ENCODE measurements at places on chromosomes 4 and X.

- DNase-seq: no peak
Measured at GRCh38 chrX:20254712-20255299, 11.9 kb downstream of the RPS6KA3 start.

DNA sequence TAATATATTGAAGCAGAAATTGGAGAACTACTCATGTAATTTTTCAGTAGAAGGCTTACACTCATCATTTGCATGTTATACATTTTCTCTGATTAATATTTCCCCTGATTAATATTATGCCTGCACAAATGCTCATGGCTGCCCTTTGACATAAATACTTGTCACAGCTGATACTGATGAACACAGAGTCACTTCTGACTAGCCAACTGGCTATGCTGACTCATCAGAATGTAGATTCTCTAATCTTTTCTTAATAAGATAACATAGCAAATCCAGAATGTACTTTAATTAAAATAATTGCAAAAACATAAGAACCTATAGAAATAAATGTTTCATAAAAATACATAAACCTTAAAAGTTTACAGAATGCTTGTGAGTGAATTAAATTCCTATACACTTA lies 52.4 kb upstream of the C4orf54 start:
- no peak for DNase-seq

- DNase-seq: peak; percentile 73
Measured at GRCh38 chrX:21374163-21374993, at the start of gene CNKSR2. CNKSR2 (plus strand) TSS chrX:21374418; CDS start chrX:21374898, 480 bp downstream.

DNA sequence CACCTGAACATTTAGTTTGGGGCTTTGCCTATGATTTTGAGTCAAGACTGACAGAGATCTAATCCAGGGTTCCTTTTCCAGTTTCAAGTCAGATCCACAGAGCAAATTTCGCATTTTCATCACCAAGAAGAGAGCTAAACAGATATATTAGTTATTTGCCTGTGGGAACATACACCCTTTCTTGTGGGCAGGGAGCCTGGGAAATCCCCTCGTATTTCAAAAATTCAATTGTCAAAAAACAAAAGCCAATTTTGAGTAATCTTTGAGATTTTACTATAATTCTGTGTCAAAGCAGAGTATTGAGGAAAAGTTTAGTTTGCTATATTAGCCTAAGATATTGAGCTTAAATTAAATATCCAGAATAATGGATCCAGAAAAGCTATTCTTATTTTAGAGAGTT lies 56.6 kb downstream of the AFM start:
- DNase-seq: no peak

DNA sequence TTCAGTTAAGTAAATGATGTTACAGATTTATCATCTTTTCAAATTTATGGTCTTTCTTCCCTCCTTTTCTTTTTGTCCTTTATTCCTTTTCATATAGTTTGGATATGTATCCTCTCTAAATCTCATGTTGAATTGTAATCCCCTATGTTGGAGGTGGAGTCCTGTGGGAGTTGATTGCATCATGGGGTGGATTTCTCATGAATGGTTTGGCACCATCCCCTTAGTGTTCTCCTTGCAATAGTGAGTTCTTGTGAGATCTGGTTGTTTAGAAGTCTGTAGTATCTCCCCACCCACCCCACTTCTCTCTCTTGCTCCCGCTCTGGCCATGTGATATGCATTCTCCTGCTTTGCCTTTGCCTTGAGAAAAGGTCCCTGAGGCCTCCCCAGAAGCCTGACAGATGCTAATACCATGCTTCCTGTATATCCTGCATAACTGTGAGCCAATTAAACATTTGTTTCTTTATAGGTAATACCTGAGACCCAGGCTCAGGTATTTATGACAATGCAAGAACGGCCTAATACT lies 236.7 kb downstream of the PRDM5 start:
- no peak for DNase-seq

DNA sequence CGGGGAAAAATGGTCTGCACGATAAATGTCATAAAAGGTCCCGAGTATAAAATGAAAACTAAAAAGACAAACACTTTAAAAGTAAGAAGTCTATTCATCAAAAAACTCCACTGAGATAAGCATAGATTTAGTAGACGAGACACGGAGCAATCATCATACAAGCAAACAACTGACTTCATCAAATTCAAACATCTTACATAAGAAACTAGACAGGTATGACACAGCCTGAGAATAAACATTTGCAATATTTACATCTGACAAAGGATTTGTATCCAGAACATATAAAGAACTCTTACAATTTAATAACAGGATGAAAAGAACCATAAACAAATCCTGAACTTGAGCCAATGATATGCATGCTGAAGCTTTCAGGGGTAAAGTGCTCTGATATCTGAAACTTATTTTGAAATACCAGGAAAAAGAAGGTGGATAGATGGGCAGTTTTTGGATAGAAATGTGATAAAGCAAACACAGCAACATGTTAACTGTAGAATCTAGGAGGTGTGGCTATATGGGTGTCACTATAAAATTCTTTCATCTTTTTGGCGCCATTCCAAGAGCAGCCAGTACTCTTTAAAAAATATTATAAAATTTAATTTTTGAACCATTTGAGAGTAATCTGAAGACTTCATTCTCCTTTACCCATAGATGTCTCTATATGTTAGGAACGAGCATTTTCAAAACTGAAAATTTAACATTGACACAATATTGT lies 12.0 kb downstream of the MPP1 start:
- no peak for DNase-seq

Measured in CD8-positive, alpha-beta memory T cell (primary cell).